ENCODE measurements at places on chromosomes 7 and 10. TPM values are rescaled to one million over a fixed set of nuclear protein-coding genes. Genes with fewer than 3 reads are reported as not detected.
A peak's percentile ranks its signal among the peaks of the same experiment; 100 is the strongest.

DNA sequence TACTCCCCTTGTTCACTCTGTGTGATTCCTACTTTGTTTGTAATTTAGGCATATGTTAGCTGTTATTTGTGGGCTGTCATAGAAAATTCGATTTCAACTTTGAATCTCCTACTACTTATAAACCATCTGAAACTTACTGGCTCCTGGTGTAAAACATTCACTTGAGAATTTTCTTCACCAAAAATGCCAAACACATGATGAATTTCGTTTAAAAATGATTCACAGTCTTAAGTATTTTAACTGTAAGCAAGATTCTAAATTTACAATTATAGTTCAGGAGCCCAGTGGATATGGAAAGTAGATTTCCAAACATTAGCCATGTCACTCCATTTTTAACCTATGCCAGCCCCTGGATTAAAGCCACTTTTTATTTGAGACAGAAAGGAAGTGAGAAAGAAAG lies 3.1 kb downstream of the CPED1 start:
- peak; percentile 68 for DNase-seq

- DNase-seq = no peak
Measured at GRCh38 chr7:99132595-99133321, 11.2 kb downstream of the SMURF1 start.

STEAP1 gene
- 6.9 TPM for polyA plus RNA-seq

DNA sequence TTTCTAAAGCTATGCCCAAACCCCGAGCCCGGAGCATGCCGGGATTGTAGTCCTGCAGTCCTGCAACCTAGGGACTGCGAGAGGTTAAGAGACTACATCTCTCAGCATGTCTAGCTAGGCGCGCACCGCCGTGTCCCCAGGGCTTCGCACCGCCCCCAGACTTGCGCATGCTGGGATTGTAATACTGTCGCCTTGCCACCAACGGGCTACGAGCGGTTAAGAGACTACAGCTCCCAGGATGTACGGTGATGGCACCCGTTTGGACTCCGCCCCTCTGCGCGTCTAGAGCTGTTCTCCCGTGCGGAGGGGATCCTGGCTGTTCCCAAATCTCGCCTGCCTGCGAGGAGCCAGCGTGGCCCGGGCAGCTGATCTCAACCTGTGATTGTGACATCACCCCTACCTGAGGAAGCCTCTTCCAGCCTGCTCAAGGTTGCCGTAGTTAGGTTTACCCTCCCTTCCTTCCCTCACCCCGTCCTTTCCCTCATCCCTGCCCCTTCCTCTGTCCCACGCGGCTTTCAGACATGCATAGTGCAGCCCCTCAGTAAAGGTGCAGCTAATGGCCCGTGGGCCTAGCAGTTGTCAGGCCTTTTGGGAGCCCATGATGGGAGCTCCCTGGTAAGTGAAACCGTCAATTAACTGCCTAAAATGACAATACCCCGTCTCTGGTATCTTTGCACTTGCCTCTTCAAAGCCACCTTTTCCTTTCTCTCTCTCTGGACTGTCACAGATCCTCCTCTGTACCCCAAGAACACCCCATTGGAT lies 6.3 kb upstream of the ZNF736 start:
- DNase-seq = peak; percentile 65

DNA sequence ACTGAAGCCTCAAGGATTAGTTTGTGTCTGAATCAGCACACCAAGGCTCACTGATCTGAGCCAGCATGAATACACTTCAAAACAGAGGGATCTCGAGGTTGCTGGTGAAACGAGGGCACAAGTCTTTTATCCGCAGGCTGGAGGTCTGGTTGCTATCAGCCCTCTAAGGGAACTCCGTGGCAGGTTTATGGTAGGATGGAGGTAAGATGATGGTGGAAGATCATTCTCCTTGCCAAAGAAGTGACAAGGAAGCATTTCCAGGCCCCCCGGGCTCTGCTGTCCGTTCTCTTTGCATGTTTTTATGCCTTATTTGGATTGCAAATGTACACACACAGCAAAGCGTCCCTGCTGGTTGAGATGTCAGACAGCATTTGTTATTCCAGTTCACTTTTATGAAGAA lies 268.3 kb downstream of the ARHGAP12 start:
- no peak for DNase-seq

CUBN gene
- 0.39 TPM for polyA plus RNA-seq

GNAT3 gene
- polyA plus RNA-seq = not detected

- DNase-seq = no peak
Measured at GRCh38 chr10:62610649-62611229, 193.8 kb upstream of the ADO start.

C10orf88 gene
- polyA plus RNA-seq = 2.0 TPM

- no peak for DNase-seq
Measured at GRCh38 chr7:739455-739982, 12.4 kb upstream of the PRKAR1B start.

- no peak for DNase-seq
Measured at GRCh38 chr7:24572393-24572996, 757 bp upstream of the PALS2 start.

MYL10 gene
- 0.18 TPM for polyA plus RNA-seq

- DNase-seq = no peak
Measured at GRCh38 chr10:66095610-66096009, 830.2 kb upstream of the LRRTM3 start.

- no peak for DNase-seq
Measured at GRCh38 chr10:29723726-29724125, 89.0 kb upstream of the SVIL start.

GRCh38 chr7:120995654-120996053 lies 7.1 kb downstream of the CPED1 start:
- DNase-seq = no peak

- no peak for DNase-seq
Measured at GRCh38 chr7:2450198-2451107, 25.7 kb downstream of the GRIFIN start.

DNA sequence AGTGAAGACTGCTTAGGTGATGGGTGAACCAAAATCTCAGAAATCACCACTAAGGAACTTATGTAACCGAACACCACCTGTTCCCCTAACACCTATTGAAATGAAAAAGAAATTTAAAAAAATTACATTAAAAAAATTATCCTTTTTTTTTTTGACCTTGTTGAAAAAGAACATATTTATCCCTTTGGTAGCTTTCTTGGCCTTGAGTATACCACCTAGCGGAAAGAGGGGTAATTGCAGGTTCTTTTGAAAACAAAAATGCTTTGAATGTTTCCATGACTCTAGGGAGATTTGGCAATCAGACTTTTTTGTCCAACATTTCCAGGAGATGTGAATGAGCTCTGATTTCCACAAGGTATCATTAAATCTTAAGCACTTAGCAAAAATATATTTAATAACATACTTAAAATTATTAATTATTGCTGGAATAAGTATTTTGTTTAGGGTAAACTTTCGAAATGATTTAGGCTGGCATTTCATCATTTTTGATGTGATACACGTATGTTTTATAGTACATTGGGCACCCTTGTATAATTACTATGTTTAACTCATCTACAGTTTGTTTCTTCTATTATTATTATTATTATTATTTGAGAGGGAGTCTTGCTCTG lies 47.0 kb upstream of the ELMO1 start:
- DNase-seq = no peak

- DNase-seq = no peak
Measured at GRCh38 chr10:63673246-63673645, 152.0 kb downstream of the REEP3 start.

ATRNL1 gene
- not detected for polyA plus RNA-seq

DNA sequence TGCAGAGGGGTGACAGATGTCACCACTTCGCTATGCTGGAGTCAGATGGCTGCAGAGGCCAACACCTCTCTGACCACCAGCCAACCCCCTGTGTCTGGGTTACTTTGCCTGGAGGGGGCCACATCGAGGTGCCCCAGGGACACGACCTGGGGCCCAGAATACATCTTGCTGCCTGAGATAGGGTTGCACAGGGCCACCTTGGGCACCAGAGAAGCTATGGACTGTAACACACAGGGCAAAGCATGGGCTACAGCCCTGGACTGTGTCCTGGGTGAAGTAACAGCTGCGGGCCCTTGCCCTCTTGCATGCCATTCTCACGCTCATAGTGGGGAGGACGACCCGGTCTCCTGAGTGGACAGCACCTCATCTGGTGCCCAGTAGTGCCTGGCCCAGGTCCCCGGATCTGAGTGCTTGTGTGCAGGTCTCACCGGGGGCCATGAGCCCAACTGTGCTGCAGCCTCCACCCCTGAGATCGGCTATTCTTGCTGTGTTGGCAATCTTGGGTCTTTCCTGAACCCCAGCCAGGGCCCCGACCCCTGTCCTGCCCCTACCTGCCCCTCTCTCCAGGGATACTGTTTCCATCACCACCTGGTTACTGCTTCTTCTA lies 115.2 kb upstream of the GDF10 start:
- no peak for DNase-seq

CUTC gene
- 10.7 TPM for polyA plus RNA-seq

ANKRD16 gene
- 5.2 TPM for polyA plus RNA-seq

ZSWIM8 gene
- polyA plus RNA-seq = 82.0 TPM

CRHR2 gene
- not detected for polyA plus RNA-seq

DNA sequence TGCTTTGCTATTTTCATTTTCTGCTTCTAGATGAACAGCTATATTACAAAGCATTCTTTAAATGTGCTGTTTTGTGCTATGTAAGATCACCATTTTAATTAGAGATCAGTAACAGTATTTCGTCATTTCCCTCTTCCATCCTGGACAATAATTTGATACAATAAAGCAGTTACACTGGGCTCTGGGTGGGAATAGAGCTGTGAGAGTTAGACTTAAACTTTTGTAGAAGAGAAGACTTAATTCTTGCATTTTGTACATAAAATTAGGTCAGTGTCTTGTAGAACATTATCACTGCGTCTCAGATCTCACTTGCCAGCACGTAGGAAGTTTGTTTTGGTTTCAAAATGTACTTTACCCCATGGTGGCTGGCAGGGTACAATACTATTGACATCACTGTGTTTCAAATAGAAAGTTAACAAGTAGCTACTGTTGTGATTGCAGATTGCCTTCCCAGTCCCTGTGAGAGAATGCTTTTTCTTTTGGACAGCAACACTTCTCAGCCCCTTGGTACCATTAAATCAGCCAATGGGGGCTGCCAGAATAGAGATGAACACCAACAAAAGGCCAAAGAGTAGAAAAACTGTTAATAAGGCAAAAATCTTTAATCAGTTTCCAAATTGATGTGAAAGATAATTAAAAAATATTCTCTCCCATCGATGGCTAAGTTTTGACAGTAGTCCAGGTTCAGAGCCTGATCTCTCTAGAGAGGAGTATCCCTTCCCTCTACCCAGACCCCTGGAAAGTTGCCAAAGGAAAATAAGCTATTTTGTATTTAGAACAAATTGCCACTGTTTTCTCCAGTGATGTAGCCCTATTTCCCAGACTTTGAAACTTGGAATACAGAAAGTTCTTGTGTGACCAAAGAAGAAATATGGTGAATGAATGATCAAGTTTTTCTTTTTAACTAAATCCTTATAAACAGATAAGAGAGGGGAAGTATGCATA lies 35.1 kb downstream of the SMNDC1 start:
- DNase-seq = no peak

Data from BJ (cell line).